ENCODE measurements at places on chromosomes 16 and 17. TPM values are rescaled to one million over a fixed set of nuclear protein-coding genes. Genes with fewer than 3 reads are reported as not detected.

- no peak for DNase-seq
These were observed 29.8 kb downstream of the WSB1 start for GRCh38 chr17:27323538-27324215.

- no peak for DNase-seq
These were observed 16.5 kb upstream of the NF1 start for GRCh38 chr17:31078290-31078689.

DNA sequence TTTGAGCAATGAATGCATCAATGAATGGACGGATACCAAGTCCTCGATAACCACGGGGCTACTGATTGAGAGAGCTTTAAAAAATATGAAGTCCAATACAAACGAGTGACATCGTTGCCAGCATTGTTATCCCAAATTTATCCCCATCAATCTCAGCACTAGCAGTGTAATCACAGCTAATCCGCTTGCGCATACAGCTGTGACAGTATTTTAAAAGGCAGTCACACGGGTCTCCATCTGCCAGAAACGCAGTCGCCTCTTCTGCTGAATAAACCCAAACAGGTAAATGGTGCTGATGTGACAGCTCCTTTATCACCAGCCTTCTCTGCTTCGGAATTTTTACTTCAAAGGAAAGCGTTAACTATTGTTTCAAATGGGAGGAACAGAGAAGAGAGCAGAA lies 311.1 kb downstream of the XYLT1 start:
- peak; percentile 45 for DNase-seq

Gene CCL1
- not detected for total RNA-seq

Gene PLEKHH3
- 22.8 TPM for total RNA-seq

Gene SYNGR3
- 4.4 TPM for total RNA-seq

GRCh38 chr16:48330189-48330840 lies 54.9 kb downstream of the SIAH1 start:
- DNase-seq: no peak

Gene FN3K
- total RNA-seq: 4.0 TPM
